ENCODE measurements at places on chromosomes 16 and 17. TPM values are rescaled to one million over a fixed set of nuclear protein-coding genes. Genes with fewer than 3 reads are reported as not detected.

The TMC8 gene
- 2.5 TPM for polyA plus RNA-seq

DNA sequence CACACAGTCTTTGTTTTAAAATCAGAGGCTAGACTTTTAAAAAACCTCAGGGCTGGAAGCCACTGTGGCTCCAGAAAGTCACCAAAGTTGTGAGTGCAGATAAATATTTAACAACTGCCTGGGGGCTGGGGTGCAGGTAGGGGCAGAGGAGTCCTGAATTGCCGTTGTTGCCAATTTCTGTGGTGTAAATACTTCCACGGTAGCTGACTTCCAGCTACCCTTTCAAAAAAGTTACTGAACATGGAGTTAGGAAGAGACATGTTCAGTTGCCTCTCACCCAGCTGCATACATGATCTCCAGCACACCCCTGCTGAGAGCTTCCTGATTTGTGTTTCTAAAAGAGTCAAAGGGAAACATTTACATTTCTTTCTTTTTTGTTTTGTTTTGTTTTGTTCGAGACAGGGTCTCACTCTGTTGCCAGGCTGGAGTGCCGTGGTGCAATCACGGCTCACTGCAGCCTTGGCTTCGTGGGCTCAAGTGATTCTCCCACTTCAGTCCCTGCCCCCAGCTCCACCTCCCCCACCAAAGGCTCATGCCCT is 58.7 kb downstream of the PLXDC1 start:
- no peak for DNase-seq

GRCh38 chr17:60724647-60725046 is 47.0 kb downstream of the BCAS3 start:
- DNase-seq, result no peak

DNA sequence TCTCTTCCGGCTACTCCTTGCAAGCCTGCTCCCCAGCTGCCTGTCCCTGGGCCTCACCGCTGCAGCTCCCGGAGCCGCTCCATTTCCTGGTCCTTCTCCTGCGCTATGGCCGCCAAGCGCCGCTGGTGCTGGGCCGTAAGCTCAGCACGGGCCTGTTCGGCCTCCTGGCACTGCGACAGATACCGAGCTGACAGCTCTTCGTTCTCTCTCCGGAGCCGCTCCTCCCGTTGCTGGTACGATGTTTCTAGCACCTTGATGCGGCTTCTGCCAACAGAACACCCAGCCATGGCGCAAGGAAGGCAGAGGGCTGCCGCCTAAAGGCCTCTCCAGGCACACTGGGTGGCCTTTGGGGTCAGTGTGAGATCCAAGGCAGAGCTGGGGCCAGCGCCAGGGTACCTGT is 14.9 kb upstream of the MRPL38 start:
- no peak for DNase-seq

DNA sequence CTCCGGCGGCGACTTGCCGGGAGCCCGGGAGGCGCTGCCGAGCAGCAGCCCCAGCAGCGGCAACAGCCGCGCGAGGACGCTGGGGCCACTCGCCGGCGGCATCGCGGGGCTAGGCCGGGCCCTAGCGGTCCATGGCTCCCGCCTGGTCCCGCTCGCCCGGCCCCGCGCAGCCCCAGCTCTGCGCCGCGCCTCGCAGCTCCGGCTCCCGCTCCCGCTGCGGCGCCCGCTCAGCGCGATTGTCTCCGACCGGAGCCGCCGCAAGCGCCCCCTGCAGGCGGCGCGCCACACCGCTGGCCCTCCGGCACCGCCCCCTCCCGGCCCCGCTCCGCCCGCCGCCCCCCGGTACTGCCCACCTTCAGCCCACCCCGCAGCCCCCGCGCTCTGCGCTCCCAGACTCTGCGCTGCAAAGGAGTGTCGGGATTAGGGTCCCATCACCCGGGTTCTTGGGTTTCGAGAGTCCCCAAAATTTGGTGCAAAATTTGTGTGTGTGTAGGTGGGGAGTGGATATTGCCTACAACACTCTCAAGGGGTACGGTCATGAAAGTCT is at the start of gene FAM171A2:
Gene FAM171A2 (minus strand): TSS at position 241 of the 547 bp plus-strand sequence. CDS start 139 bp downstream, at position 102.
- DNase-seq, result peak; percentile 71

DNA sequence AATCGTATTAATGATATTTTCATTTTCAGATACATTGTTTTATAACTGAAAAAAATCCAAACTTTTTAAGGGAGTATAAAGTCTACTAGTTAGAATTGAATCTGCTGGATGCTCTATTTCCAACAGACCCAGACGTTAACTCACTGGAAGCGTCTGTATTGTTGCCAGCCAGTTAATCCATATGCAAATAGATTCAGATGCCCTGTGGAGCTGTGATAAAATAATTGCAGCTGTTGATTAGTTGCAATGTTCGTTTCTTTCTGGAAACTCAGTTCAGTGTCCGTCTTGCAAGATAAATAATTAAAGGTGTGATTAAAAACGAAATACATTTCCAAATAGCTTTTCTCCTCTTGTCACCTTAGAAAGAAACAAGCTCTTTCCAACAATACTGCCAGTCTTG is 5.1 kb upstream of the GNA13 start:
- no peak for DNase-seq

- DNase-seq, result no peak
Measured at GRCh38 chr17:81002013-81002384, 10.4 kb downstream of the CHMP6 start.
